ENCODE measurements at places on chromosomes 16 and 17.

GRCh38 chr16:85593494-85594221 lies 19.5 kb upstream of the GSE1 start:
- DNase-seq = no peak

DNA sequence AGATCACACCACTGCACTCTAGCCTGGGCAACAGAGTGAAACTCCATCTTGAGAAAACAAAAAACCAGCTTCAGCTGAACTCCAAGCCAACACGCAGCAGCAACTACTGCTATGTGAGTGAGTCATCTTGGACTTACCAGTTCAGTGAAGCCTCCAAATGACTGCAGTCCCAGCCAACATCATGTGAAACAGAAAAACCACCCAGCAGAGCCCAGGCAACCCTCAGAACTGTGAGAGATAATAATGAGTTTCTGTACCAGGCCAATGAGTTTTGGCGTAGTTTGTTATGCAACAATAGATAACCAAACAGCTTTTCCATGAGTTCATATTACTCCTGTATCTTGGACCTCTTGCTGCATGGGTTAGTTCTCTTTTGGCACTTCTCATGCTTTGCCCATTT lies 23.3 kb downstream of the PHF12 start:
- no peak for DNase-seq

- no peak for DNase-seq
These were observed 4.3 kb upstream of the HSF5 start for GRCh38 chr17:58492238-58493121.

GRCh38 chr16:87424266-87424665 lies 32.1 kb downstream of the MAP1LC3B start:
- DNase-seq = no peak

DNA sequence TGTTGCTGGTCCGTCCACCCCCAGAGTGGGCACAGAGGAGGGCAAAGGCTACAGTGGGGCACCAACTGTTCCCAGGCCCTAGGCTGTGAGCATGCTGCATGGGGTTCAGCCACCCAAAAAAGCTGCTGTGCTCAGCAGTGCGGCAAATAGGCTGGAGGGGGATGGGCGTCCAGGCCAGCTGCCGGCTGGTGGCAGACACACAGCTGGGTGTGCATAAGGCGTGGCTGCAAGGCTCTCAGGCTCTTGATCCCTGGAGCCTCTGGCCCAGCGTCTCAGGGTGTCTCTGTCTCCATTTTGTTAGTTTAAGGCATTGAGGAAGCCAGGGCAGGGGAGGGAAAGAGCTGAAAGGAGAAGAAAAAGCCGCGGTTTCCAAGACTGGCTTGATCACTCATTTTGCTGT lies 8.8 kb downstream of the RPL19 start:
- no peak for DNase-seq

DNA sequence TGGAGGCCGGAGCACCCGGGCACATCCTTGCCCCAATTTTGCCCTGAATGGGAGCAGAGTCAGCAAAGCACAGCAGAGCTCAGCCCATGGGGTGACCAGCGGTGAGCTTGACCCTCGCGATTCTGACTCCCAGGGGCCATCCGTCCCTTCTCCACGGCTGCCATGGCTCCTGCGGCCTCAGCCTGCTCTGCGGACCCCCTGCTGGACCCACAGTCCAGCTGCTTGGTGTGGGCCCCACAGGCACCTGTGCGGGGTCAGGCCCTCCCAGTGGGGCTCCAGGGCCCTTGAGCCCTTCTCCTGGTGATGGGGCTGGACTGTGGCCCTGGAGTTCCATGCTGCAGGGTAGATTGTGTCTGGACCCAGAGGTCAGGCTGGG lies 144.2 kb downstream of the ENGASE start:
- DNase-seq = no peak

DNA sequence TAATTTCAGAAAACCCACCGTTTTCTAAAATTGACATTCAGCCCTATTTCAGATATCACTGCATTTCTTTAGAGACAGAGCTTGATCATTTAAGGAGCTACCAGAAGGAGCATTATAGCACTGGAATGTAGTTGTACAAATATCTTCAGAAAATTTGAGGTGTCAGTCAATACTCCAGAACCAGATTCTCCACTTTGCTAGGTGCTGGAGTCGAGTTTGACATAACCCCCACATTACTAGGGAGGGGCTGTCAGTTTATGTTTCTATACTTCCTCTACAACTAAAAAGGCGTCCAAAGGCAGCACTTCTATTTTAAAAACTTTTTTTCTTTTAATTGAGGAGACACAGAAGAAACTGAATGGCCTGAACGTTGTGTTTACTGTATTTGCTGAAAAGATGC lies 892 bp upstream of the KIAA0513 start:
- no peak for DNase-seq

Measured in mesothelial cell of epicardium (in vitro differentiated cells).